ENCODE measurements at places on chromosomes 1 and 21.

GRCh38 chr1:56901716-56902115, 47.1 kb downstream of the C8A start:
- DNase-seq, result no peak

- DNase-seq, result no peak
Observed at GRCh38 chr1:201660931-201661822, 122.2 kb downstream of the NAV1 start.

- DNase-seq, result no peak
Observed at GRCh38 chr1:153597206-153597605, 15.7 kb downstream of the S100A16 start.

DNA sequence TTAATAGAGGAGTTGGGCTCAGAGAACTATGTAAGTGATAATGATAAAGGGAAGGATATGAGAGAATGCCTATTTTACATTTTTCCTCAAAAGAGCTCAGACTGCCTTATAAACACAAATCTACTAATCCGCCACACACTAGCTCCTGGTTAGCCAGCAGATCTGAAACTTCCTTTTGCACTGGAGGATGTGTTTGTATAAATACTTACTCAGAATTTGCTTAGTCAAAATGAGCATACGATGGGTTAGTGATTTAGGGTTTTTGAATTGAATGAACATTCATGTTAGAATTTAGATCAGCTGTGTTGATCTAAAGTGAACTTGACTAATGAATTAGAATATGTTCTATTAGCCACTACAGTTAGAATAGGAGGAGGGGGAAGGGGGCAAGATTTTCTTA, 9.1 kb upstream of the IER5 start:
- DNase-seq, result no peak

DNA sequence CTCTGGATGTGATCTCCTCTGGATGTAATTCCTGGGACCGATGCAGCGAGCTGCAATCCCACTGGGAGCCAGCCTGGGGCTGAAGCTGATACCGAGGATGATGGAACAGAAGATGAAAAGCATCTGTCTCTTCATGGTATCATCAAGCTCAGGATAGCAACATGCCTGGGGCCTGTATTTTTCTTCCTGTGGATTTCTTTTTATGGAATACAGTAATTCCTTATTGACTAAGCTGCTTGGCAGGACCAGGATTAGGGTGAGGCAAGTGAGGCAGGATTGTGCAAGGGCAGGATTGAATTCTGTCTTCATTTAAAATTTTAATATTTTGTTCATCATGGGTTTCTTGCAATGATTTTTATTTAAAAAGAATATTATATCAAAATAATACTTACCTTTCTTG, 86.6 kb downstream of the SLC25A24 start:
- DNase-seq, result no peak
